ENCODE measurements at places on chromosomes 6 and 20.
A peak's percentile ranks its signal among the peaks of the same experiment; 100 is the strongest.

DNA sequence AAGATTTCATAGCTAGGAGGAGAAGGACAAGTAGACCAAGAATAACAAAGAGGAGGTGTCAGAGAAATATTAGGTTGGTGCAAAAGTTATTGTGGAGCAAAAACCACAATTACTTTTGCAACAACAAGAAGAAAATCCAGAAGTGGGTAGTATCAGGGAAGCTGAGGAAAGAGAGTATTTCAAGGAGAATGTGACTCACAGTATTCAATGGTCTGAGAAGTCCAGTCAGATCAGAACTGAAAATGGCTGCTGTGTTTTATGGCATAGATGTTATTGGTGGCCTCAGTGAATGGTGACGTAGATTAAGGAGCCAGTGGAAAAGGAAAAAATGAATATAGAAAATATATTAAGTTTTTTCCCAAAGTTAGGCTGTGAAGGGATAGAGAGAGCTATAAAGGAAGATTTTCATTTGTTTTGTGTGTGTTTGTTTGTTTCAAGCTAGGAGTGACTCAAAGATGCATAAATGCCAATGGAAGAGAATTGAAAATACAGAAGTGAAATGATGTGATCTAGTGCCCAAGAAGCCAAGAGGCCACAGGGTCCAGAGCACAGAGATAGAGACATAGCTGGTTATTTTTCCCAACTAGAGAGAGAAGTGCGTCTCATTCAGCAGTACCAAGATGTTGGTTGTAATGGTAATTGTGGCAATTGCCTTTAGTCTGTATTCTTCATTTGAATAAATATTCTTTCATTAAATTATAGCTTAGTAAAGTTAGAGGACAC is 112.8 kb downstream of the ADTRP start:
- no peak for DNase-seq

GRCh38 chr6:100673641-100674040 is 207.5 kb downstream of the ASCC3 start:
- no peak for DNase-seq

- peak; percentile 57 for DNase-seq
These were observed at the start of gene ADA for GRCh38 chr20:44651684-44652423. Gene ADA, minus strand, starts transcription at chr20:44651699. Its CDS starts 92 bp downstream, at chr20:44651607.

DNA sequence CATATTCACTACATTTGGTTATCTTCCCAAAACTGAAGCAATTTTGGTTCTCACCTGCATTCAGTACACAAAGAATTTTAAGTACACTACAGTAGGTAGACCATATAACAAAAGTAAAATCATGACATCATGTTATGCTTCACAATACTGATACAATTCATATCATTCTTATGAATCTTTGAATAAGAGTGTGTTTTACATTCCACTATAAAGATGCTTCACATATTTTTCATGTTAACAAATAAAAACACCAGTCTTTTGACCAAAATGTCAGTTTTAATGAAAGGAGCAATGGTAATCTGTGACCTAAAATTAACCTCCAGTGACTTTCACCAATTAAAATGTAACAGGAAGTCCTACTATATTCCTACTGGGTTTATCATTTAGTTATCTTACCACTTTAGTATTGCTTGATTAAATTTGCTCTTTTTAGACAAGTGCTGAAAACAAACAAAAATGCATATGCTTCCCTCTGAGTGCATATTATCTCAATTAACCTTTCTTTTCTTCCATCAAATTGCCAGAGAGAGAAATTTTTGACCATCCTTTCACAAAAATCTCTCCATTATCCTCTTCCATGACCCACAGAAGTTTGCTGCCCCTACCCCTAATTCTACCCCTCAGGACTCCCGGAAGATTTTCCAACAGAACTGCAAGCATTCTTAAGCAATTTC is 49.3 kb downstream of the PHIP start:
- no peak for DNase-seq

DNA sequence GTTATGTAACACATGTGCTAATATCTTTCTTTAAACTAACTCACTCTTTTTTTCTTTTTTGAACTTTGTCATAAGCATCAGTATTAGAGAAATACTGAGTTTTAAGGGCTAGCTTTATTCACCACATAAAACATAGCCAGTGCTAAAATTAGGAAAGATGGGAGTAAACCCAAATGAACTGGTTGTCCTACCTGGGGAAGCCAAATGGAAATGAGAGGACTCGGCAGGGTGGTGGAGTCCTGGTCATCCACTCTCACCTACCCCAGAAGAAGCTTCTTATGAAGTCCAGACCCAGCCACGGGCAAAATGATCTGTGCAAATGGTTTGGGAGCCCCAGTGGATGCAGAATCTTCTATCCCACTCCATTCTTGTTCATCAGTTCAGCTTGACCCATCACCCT is 56.1 kb downstream of the MDGA1 start:
- DNase-seq = no peak
